ENCODE measurements at places on chromosomes 6 and 20.

- peak; percentile 75 for DNase-seq
Measured at GRCh38 chr6:112029045-112029822, 24.7 kb upstream of the CCN6 start.

GRCh38 chr6:100620085-100620840 lies 155.5 kb upstream of the SIM1 start:
- no peak for DNase-seq

DNA sequence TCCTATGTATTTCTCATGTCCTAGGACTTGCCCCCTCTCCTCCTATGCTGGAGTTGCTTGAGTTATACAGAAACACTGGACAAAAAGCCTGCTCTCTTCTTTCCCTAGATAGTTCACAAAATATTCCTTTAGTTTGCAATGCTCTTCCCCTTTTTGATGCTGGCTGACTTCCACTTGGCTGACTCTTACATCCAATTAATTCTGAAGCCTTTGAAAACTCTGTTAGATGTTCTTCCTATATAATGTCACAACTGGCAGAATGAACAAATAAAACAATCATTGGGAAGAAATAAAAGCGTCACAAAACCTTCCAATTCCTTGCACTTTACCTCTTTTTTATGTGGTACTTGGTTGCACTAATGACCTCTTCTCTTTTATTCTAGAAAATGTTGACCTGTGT lies 253.8 kb upstream of the CITED2 start:
- no peak for DNase-seq

GRCh38 chr6:104322841-104323240 lies 536.9 kb downstream of the HACE1 start:
- DNase-seq = peak; percentile 22

GRCh38 chr6:3285732-3286131 lies 27.0 kb downstream of the PSMG4 start:
- no peak for DNase-seq

DNA sequence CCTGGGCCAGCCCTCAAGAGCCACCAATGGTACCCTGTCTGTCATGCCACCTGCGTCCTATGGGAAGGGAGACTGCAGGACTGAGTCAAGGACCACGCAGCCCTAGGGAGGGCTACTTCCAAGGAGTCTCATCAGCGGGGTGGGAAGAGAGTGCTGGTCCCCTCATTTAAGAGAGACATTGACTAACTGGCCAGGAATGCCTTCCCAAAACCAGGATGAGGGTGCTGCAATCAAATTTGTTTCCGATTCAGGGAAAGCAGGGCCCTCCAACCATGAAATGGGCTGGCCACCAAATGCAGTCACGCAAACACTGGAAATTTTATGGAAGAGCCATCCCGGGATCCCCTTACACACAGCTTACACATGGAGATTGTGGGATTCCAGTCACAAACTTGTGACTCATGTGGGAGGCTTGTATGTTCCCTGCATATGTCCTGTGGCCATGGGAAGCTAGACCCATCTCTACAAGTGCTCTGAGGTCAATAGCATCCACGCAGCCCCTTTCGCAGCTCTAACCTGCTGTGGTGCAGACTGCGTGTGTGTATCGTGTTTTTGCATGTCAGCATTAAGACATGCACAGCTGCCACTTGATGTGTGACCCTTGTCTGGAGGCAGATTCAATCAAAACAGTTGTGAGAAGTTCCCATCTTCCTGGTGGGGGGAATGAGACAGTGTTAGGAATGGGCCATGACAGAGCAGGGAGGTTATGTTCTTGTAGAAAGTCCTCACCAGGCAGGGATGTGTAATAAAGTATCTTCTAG lies 53.0 kb upstream of the CST7 start:
- no peak for DNase-seq

DNA sequence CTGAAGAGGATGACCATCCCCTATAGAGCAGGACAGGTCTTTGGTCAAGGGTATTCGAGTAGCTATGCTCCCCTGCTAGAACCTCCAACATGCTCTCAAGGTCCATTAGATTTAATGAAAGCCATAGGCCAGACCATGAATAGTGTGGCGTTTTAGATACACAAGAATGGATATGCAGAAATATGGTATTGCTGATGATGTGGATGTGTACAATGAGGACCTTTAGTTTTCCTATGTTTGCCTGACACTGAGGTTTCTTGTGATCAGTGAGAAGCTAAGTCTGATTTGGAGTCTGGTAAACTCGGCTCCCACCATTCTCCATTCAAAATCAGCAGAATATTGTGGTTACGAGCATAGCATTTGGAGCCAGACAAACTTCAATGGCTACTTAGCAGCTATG lies 125.6 kb downstream of the TSHZ2 start:
- no peak for DNase-seq

DNA sequence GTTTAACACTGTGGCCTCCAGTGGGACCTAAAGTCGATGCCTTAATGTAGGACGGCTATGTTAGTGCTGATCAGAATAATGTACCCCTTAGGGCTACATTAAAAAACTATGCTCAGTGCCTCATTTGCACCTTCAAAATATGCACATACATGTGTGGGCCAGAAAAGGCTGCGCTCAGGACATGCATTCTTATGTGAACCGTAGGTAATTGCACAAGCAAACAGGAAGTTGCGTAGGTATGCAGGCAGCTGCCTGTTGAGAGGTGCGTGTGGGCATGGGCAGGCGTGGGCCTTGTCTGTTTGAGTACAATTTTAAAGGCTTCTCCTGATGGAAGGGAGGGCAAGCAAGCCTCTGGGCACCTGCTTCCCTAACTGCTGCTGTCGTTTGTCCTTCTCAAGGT lies 116.2 kb upstream of the JAG1 start:
- DNase-seq = no peak

DNA sequence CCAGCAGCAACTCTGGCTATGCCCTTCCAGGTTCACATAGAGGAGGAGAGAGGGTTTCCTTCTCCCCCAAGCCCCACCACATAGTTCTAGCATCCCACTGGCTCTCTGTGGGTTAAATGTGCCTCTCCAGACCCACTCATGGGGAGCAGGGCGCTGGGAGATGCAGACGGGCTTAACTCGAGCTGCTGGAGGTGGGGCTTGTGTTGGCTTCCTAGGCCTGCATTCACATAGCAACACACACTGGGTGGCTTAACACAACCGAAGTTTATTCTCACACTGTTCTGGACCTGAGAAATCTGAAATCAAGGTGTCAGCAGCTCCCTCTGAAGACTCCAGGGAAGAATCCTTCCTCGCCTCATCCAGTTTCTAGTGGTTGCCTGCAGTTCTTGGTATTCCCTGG lies 33.6 kb downstream of the SLC2A10 start:
- no peak for DNase-seq

DNA sequence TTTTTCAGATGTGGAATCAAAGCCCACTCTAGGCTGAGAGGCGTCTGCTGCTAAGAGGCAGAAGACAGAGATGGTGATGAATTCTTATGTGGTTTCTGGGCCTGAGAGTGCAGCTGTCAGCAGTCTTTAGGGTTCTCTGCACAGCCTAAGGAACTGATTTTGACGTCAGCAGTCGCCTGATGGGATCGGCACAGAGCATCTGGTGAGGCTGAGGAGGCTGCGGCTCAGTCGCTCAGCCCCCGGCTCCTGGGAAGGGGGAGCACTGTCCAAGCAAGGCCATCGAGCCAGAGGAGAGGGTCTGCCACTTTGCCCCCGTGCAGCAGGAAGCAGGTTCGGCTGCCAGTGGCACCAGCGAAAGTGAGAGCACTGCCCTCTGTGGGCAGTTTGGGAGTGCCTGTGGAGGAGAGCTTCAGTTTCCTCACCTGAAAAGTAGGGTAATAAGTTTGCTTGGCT lies 92.5 kb downstream of the TCP11 start:
- peak; percentile 85 for DNase-seq

GRCh38 chr6:87101067-87101466 lies 6.2 kb upstream of the CGA start:
- DNase-seq = no peak

GRCh38 chr20:1652104-1652503 lies 5.5 kb downstream of the SIRPG start:
- DNase-seq = no peak

Measured in Ammon's horn (tissue), 1 donor.